ENCODE measurements at places on chromosomes 7 and 10. TPM values are rescaled to one million over a fixed set of nuclear protein-coding genes. Genes with fewer than 3 reads are reported as not detected.
A peak's percentile ranks its signal among the peaks of the same experiment; 100 is the strongest.

The GCK gene
- total RNA-seq = 1.3 TPM

- H3K4me3 ChIP-seq = peak overlapping the region; percentile 11
- no peak overlapping the region for H3K27ac ChIP-seq
- peaks cover 61% of the 10 kb centered on the region for H3K27me3 ChIP-seq
- no peak for DNase-seq
- H3K36me3 ChIP-seq = no peaks in the 10 kb centered on the region
- peaks cover 8% of the 10 kb centered on the region for H3K4me1 ChIP-seq
Observed at GRCh38 chr7:116672596-116673456, 830 bp downstream of the MET start.

- H3K27me3 ChIP-seq = no peaks in the 10 kb centered on the region
- peak overlapping the region; percentile 7 for H3K27ac ChIP-seq
- DNase-seq = no peak
- H3K4me1 ChIP-seq = no peaks in the 10 kb centered on the region
- H3K4me3 ChIP-seq = no peak overlapping the region
- H3K36me3 ChIP-seq = peaks cover 23% of the 10 kb centered on the region
Observed at GRCh38 chr7:99027241-99027640, 116.7 kb downstream of the SMURF1 start.

DNA sequence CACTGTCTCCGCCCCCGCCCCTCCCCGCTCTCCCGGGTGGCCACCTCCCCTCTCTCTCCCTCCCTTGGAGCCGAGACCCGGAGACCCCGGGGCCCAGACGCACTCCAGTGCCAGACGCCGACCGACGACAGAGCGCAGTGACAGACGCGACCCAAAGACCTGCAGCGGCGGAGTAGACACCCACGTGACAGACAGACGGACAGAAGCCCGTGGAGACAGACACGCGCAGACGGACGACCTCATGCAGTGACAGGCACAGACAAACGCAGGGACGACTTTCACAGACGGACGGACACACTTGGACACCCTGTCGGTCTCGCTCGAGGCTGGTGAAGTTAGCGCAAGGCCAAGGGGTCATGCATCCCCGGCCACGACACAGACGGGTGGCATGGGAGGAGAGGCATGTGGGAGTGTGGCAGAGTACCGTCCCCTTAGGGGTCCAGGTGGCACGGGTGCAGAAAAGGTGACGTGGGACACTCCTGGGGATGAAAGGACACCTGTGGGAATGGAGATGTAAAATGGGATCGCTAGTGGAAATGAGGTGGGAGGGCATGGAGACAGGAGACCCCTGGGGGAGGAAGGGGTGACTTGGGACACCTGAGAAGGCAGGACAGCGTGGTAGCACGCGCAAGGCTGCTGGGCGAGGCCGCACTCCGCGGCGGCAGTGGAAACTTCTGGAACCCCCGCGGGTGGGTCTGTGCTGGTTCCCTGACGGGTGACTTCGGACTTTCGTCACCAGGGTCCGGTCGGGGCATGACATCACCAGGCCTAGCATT is 456 bp upstream of the ACHE start:
- H3K36me3 ChIP-seq = no peaks in the 10 kb centered on the region
- no peak for DNase-seq
- H3K27ac ChIP-seq = no peak overlapping the region
- H3K4me3 ChIP-seq = peak overlapping the region; percentile 46

DNA sequence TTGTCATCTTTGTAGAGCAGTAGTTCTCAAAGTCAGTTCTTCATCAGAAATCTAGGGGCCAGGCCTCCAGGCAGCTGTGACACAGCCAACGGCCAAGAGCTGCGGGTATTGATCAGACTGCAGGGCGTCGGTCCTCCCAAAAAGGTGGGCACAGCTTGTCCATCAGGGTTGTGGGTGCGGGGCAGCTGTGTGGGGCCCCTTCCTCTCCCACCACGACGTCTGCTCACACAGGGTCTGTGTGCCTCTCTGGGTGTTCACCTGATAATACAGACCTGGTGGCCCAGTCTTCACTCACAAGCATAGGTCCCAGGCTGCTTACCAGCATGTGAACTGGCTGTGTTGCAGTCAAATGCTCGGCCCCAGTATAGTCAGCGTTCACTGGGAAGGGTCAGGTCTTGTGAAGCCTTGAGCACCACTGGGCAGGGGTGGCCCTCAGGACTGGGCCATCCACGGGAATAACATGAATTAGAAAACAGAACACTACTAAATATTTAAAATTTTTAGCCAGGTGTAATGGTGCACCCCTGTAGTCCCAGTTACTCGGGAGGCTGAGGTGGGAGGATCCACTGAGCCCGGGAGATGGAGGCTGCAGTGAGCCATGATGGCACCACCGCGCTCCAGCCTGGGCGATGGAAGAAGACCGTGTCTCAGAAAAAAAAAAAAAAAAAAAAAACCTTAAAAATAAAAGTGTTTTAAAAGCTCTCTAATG is 102.8 kb upstream of the DIP2C start:
- H3K4me3 ChIP-seq = no peak overlapping the region
- DNase-seq = peak; percentile 3
- no peaks in the 10 kb centered on the region for H3K4me1 ChIP-seq
- H3K36me3 ChIP-seq = peaks cover 8% of the 10 kb centered on the region

The HOXA6 gene
- not detected for total RNA-seq

The MYO3A gene
- total RNA-seq = not detected

- no peaks in the 10 kb centered on the region for H3K27me3 ChIP-seq
- H3K27ac ChIP-seq = no peak overlapping the region
- no peak for DNase-seq
Observed at GRCh38 chr10:124266468-124267230, 152.1 kb downstream of the OAT start.

DNA sequence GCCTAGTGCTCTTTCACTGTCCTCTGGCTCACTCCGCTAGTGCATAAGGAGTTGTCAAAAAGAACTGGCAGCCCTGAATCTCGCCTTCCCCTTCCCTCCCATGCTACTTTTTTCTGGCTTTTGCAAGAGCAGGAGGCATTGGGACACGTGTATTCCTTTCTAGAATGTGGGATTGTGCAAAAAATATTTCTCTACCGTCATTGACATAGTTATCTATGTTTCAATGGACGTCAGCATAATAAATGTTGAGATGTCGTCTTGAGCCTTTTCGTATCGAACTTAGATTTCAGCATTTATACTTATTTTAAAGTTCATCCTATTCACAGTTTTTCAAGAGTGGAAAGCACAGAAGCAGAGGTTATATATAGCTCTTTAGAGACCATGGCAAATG is 727 bp downstream of the ING3 start:
- peaks cover 27% of the 10 kb centered on the region for H3K4me1 ChIP-seq
- DNase-seq = no peak
- H3K4me3 ChIP-seq = peak overlapping the region; percentile 94
- H3K36me3 ChIP-seq = peaks cover 26% of the 10 kb centered on the region

The CYP2W1 gene
- not detected for total RNA-seq

DNA sequence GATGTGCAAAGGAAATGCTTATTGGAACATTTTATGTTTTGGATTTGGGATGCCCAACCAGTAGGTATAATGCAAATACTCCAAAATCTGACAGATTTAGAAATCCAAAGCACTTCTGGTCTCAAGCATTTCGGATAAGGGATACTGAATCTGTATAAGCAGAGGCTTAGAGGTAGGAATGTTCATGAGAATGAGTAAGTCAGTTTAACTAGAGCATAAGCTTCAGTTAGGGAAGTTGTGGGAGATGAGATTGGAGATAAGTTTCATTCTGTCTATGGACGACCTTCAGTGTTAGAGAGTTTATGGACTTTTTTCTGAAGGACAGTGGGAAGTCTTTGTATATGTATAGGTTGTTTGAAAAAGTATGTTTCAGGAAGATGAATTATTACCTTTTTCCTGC is 10.4 kb downstream of the TAX1BP1 start:
- H3K4me1 ChIP-seq = peaks cover 30% of the 10 kb centered on the region
- no peak overlapping the region for H3K4me3 ChIP-seq
- H3K27me3 ChIP-seq = no peaks in the 10 kb centered on the region
- peaks cover 36% of the 10 kb centered on the region for H3K36me3 ChIP-seq
- no peak overlapping the region for H3K27ac ChIP-seq

DNA sequence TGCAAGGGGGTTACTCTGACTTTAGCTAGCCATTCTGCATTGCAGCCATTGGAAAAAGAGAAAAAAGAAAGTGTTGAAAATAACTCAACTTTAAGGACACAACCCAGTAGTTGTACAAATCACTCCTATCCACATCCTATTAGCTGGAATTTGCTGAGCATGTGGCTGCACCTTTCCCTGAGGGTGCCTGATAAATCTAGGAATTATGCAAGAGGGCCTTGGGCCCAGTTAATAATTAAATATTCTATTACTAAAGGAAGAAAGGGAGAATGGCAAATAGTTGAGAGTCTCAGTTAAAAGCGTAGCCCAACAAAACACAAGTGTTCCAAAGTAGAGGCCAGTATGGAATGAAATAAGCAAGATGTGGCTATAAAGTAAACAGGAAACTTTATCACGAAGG is 200.9 kb upstream of the CNTNAP2 start:
- DNase-seq = no peak
- no peaks in the 10 kb centered on the region for H3K36me3 ChIP-seq
- no peaks in the 10 kb centered on the region for H3K4me1 ChIP-seq
- no peak overlapping the region for H3K27ac ChIP-seq
- H3K4me3 ChIP-seq = no peak overlapping the region

The PON3 gene
- total RNA-seq = not detected

- no peaks in the 10 kb centered on the region for H3K4me1 ChIP-seq
- H3K27me3 ChIP-seq = no peaks in the 10 kb centered on the region
- no peak overlapping the region for H3K27ac ChIP-seq
- H3K36me3 ChIP-seq = no peaks in the 10 kb centered on the region
- no peak for DNase-seq
- no peak overlapping the region for H3K4me3 ChIP-seq
Observed at GRCh38 chr10:72008096-72008981, 44.1 kb downstream of the CHST3 start.

- no peaks in the 10 kb centered on the region for H3K4me1 ChIP-seq
- H3K4me3 ChIP-seq = no peak overlapping the region
- H3K36me3 ChIP-seq = no peaks in the 10 kb centered on the region
Observed at GRCh38 chr7:83947260-83947659, 247.3 kb downstream of the SEMA3A start.

DNA sequence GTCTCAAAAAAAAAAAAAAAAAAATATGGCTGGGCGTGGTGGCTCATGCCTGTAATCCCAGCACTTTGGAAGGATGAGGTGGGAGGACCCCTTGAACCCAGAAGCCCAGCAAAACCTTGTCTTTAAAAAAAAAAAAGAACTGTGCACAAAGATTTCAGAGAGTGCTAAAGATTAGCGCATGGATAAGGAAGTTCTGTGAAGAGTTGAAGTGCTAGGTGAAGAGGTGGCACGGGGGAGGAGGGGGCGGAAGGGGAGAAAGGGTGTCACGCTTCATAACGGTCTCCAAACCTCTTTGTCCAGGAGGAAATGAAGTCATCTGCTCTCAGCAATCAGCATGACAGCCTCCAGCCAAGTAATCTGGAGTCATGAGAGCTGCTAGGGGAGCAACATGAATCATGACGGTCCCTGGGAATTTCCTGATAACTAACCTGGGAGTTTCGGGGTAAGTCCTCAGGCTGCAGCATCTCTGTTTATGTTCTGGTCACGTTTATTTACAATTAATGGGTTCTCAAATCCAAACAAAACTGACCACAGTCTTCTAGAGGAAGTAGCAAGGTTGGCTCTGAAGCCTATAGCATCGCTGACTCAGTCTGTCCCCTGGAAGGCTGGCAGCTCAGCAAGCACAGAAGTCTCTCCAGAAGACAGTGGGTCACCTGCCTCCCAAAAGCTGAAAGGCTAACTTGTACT is 1.9 kb upstream of the PLAU start:
- peaks cover 38% of the 10 kb centered on the region for H3K27me3 ChIP-seq
- DNase-seq = peak; percentile 87
- H3K36me3 ChIP-seq = no peaks in the 10 kb centered on the region
- peak overlapping the region; percentile 52 for H3K27ac ChIP-seq
- peaks cover 36% of the 10 kb centered on the region for H3K4me1 ChIP-seq
- peak overlapping the region; percentile 40 for H3K4me3 ChIP-seq

GRCh38 chr10:77279207-77279606 is 358.4 kb downstream of the KCNMA1 start:
- H3K27me3 ChIP-seq = peaks cover 2% of the 10 kb centered on the region
- H3K36me3 ChIP-seq = no peaks in the 10 kb centered on the region
- no peak overlapping the region for H3K27ac ChIP-seq
- DNase-seq = no peak
- H3K4me1 ChIP-seq = no peaks in the 10 kb centered on the region
